ENCODE measurements at places on chromosomes 2 and 18.

GRCh38 chr2:53217250-53217649, 550.4 kb upstream of the CHAC2 start:
- no peak for DNase-seq

DNA sequence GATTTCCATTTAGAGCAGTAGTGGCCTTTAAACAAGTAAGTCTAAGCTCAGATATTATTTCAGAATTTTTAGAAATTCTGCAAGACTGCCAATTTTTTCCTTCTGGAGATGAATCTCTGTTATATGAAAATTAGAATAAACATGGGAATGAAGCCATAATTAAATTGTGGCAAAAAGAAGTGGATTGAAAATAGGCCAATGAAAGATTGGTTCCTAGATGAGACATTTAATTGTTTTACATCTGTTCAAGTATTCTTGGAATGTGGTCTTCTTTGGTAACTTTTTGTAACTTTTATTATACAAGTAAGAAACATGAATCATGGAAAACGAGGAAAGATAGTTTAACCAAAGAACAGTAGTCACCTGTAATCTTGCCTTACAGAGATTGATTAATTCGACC, 10.3 kb downstream of the CAD start:
- DNase-seq: no peak

- DNase-seq: no peak
Observed at GRCh38 chr2:240376739-240377138, 58.7 kb upstream of the GPC1 start.

DNA sequence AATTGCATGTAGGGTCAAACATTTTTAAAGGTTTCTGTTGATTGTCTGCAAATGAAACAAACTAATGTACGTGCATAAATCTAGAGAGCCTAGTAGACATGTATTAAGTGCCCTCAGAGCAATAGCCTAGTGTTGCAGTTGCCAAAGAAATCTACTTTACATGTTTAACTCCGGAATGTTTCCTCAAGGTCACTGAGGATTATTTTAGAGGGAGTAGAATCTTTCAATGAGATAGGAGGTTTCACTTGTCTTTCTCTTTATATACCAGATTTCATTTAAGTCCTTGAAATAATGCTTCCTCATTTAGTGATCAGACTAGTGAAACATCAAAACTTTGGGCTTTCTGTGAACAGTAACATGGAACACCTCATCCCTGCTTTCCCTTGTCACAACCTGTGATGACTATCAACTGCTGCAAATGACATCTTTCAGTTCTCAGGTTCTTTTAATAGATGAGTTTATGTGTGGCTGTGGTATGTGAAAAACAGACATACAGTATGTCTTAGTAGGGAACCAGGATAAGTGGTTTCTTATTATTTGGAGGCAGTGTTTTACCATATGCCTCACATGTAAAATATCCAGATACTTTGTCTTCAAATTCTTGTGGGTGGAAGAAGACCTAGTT, 5.5 kb downstream of the UBE2E3 start:
- DNase-seq: no peak

DNA sequence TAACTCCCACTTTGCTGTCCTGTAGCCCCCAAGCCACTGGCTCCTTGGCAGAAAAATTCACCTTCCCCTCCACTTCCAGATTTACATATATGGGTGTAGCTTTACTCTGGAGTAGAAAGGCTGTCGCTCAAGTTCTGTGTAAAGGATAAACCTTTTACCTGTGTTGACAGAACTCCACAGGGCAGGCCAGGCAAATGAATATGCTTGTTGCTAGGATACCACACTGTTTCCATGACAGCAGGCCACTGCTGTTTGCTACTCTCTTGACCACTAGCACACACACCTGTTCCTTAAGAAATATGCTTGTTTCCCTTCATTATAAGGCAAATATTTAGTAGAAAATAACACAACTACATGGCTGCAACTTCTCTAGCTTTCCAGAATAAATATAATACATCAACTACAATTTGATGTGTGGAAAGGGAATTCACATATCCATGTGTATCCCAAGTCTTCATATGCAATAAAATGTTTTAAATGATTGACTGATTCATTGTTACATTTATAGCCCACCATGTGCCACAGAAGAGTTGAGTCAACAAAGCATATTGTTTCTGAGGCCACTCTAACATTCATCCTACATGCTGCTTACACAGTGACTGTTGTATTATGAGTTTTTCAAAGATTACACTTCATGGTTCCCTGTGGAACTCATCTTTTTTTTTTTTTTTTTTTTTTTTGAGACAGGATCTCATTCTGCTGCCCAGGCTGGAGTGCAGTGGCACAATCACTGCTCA, 56.2 kb upstream of the ROCK1 start:
- DNase-seq: no peak

DNA sequence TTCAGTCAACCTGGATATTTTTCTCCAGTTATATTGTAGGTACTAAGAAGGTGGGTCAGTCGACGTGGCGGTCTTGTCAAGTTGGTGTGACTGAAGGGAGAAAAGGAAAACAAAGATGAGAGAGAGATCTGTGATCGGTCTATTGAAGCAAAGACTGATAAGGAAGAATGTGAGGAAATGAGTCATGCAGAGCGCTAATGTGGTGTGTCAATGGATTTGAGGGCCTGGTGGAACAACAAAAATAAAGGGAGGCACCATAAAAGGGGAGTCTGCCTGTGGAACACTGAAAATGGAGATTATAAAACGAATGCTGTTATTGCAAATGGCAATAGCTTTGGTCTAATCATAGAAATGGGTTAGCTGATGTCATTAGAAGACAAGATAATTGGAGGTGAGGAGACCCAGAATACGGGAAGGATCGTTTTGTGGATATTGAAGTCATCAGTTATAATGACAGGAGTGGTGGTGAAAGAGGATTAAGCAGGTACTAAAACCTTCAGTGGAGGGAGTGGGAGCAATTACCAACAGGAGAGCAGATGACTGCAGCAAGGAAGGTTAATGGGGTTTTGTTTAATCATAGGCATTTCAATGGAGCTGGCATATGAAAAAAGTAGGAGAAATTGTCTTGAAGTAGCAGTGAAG, 599.1 kb upstream of the FSHR start:
- no peak for DNase-seq

GRCh38 chr2:158213773-158214172, 112.1 kb downstream of the UPP2 start:
- DNase-seq: no peak

DNA sequence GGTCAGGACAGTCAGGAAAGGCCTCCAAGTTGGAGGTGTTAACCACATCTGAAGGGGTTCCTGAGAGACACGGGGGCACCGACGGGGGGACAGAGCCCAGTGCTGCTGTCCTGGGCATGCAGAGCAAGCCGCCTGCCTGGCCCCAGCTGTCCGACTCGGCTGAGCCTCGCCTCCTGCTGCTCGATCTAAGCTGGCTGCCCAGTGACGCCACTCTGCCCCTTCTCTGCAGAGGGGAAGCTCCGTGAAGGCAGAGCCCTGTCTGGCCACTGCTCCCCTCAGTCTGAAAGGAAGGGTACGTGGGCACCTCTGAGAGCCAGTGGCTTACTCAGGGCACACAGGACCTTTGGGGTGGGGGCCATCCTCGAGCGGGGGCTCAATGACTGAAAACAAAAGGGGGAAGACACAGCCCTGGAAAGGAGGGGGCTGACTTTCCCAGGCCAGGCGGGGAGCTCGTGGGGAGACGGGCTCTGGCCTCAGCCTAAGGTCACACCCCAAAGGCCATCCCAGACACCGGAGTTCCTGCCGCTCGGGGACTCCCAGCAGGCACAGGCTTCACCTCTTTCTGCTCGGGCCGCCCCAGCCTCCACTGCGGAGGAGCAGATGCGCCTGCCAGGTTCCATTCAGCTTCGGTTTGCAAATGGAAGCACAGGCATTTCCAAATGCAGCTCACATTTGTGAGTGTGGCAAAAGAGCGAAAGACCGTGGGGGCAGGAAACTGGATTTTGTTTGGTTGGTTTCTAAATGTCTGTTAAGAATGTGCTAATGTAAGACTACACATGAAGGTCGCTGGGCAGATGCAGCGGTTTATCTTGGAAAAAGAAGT, 136.9 kb downstream of the HDAC4 start:
- no peak for DNase-seq
